ENCODE measurements at places on chromosomes 5 and 9.

DNA sequence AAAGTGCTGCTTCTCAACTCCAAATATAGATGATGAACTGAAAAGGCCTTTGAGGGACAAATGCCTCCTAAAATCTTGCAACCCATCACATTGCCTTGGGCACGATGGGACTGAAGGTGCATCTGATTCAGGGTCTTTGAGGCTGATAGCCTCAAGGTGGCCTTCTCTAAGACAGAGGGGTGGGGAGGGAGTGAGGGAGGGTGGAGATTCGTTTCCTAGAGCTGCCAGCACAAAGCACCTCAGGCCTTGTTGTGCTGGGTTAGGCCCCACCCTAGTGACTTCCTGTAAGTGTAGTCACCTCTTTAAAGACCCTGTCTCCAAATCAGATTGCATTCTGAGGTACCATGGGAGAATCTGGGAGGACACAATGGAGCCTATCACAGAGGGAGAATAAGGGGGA lies 57.1 kb downstream of the BARX1 start:
- DNase-seq: no peak

DNA sequence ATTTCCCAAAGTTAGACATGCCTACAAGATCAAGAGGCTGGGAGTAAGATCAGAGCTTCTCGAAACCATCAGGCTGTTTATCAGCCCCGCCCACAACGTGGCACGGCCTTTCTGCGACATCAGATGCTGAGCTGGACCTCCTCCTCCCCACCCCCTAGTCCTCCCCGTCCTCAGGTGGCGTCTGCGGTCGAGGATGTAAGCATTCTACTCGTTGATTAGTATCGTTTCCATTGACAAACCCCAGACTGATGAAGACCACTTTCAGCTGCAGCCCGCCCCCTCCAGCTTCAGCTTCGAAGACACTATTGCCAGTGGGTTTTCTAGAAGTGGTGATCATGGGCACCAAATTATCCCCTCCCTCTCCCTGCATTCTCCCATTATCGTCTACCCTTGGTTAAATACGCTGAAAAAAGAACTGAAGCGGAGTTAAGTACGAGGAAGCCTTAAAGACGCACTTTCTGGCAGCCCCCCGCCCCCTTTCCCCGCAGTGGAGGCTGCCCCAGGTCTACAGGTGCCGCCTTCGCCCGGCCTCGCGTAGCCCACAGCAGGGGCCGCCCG lies 1.1 kb downstream of the PPIC start:
- DNase-seq: no peak

DNA sequence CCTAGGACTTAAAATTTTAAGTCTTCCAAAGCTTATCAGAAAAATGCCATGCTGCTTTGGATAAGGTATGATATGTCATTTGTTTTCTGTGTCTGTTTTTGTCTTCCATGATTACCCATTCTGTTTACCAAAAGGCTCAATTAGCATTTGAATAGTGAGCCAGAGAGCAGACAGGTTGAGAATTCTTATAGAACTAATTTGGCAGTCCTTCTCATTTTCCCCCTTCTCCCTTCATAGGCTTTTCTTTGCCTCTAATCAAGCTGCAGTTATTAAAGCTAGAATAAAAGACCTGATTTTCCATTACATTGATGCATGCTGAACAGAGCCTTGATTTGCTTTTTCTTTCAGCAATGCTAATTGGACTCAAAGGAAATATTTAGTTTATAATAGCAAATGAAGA lies 993.0 kb downstream of the MAT2B start:
- no peak for DNase-seq

DNA sequence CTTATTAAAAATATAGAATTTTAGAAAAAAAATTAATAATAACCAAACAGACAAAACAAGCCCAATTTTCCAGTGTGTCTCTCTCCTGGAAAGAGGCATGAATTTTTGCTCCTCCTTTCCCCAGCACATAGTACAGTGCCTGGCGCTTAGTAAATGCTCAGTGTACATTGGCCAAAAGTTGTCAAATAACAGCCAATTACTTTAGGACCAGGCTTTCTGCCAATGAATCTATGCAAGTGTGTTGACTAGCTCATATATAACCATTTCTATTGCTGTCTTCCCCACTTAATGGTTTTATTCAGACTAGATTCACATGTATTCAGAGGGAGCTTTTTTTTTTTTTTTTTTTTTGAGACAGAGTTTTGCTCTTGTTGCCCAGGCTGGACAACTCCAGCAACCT lies 120.1 kb upstream of the CD180 start:
- no peak for DNase-seq

DNA sequence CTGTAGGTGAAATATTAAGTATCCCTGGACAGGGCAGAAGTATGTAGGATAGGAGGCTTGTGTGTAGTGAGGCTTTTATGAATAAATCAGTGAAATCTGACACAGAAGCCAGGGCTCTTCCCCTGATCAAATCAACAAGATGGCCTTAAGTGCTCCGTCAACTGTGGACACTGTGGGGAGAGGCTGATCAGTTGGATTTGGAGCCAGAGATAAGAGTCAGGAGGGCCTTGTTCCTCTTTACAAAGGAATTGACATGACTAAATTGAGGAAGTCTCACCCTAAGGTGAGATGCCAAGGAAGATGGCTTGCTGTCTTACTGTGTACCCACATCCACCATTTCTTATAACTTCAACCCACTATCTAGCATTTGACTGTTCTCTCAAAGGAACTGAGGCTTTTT lies 91.6 kb upstream of the PRRC1 start:
- no peak for DNase-seq

DNA sequence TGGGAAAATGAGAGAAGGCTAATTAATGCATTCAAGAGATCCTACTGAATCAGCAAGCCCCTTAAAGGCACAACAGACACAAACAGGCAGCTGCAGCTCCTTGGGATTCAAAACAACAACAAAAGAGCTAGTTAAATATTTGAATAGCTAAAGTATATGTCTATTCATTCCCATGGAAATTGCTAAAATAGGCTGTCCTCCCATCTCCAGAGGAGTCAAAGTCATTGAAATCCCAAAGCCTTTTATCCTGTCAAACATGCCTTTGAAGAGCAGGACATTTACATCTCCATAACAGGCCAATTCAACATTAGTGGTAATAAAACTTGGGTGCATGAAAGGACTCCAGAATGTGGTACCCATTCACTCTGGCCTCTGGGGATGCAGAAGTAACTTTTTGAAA lies 177.4 kb downstream of the NTRK2 start:
- no peak for DNase-seq

GRCh38 chr9:78149702-78150291 lies 86.1 kb upstream of the CEP78 start:
- no peak for DNase-seq

DNA sequence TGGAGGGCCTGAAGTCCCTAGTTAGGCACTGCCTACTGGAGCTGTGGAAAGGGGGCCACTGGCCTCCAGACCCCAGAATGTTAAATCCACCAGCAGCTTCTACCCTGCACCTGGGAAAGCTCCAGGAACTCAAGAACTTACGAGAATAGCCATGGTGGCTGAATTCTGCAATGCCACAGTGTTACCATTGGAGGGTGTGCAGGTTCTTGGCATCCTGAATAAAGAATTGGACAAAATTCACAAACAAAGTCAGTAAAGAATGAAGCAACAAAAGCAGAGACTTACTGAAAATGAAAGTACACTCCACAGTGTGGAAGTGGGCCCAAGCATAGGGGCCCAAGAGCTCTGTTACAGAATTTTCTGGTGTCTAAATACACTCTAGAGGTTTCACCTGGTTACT lies 107.0 kb downstream of the PRDM9 start:
- DNase-seq: no peak

GRCh38 chr9:124266826-124267201 lies 9.1 kb downstream of the NEK6 start:
- no peak for DNase-seq

DNA sequence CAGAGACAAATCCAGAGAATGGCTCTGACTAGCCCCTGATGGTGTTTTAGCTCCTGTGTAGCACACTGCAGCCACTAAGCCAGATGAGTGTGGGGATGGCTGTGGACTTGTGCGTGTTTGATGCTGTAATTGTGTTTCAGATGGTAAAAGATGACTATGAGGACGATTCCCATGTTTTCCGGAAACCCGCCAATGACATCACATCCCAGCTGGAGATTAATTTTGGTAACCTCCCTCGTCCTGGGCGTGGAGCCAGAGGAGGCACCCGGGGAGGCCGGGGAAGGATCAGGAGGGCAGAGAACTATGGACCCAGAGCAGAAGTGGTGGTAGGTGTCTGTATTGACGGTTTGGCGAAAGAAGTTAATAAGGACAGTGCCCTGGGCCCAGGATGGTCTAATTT lies 38.0 kb downstream of the HABP4 start:
- no peak for DNase-seq

GRCh38 chr9:94956731-94957130 lies 230.2 kb downstream of the AOPEP start:
- DNase-seq: no peak

- no peak for DNase-seq
Measured at GRCh38 chr5:71887680-71888079, 168.6 kb downstream of the CARTPT start.

DNA sequence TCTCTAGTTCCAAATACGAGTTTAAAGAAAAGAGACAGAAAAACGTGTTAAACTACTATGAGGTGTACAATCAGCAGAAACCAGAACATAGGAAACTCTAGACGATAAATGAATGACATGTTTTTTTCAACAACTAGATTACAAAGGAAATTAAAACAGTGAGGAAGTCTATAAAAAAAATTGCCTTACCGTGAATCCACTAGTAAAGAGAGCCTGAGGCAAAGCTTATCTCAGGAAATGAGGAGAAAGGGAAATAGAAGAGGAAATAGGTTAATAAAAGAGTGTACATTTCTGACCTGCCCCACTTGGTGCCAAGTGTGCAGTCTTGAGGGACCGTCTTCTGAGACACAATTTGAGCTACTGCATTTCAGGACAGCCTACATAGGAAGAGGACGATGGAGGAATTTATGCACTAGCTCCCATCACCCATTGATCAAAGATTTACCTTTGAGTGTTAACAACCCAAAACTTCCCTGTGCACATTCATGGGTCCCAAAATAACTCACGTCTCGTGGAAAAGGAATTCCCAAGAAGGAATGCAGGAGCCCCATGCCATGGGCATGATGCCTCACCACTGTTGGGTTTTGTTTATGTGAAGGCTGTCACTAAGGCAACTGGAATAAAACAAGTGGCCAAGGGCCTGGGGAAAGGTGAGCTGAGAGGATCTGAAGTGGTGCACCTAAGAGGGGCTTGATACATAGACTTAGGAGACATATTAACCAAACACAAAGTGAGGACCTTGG lies 53.6 kb upstream of the SLC1A3 start:
- DNase-seq: no peak

DNA sequence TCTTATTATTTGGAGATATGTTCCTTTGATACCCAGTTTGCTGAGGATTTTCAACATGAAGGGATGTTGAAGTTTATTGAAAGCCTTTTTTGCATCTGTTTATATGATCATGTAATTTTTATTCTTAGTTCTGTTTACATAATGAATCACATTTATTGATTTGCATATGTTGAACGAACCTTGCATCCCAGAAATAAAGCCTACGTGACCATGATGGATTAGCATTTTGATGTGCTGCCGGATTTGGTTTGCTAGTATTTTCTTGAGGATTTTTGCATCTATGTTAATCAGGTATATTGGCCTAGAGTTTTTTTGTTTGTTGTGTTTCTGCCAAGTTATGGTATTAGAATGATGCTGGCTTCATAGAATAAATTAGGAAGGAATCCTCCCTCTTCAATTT lies 161.4 kb upstream of the ITGA1 start:
- DNase-seq: no peak

DNA sequence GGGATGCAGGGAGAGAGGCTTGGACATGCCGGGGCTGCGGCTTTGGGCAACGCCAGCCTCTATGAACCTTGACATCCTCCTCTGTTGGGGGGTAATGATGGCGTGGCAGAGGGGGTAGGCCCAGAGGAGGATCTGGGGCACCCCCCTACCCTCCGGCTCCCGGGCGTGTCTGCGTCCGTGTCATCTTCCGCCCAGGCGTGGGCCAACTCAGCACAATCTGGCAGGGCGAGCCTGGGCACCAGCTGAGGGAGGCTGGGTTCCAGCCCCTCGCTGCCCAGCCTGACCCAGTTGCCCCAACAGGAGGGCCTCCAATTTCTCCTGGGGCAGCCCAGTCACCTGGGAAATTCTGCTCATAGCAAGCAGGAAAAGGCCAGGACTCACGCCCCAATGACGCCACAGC lies 62.9 kb upstream of the IL17B start:
- DNase-seq: no peak

GRCh38 chr9:123828449-123828848 lies 101.5 kb downstream of the DENND1A start:
- no peak for DNase-seq

GRCh38 chr5:64930672-64931318 lies 162.1 kb downstream of the CWC27 start:
- DNase-seq: no peak

GRCh38 chr5:78765756-78766411 lies 117.3 kb upstream of the LHFPL2 start:
- DNase-seq: no peak

- DNase-seq: no peak
Measured at GRCh38 chr5:91211997-91212713, 171.0 kb downstream of the ARRDC3 start.

GRCh38 chr5:54534191-54535004 lies 16.8 kb downstream of the SNX18 start:
- no peak for DNase-seq

DNA sequence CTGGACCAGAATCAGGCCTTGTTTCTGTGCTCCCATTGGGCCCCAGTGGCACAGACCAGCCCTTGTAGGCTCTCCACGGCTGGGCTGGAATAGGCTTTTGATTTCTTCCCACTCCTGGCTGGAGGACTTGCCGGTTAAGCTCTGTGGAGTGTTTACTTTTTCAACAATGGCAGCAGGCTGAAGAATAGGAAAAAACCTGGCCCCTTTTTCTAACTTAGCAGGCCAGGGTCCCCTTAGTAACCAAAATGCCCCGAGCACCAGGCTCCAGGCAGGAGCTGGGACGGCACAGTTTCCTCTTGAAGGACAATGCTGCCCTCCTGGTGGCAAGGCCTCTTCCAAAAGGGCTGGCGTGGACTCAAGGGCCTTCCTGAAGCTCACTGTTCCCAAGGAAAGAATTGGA lies 230.3 kb downstream of the CRB2 start:
- DNase-seq: no peak

DNA sequence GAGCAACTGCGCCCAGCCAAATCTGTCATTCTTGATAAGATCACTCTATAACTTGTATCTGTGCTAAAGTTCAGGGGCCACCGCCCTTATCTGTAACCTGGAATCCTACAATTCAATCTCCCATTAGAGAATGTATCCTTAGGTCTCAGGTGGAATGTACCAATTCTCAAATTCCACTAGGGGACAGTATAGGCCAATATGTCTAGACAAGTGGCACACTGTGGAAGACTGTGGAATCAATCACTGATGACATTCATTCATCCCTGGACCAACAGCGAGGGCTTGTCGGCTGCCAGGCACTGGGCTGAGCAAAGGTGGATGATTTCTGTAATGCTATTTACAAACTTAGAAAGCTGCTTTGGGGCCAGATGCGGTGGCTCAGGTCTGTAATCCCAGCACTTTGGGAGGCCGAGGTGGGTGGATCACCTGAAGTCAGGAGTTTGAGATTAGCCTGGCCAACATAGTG lies 28.7 kb upstream of the MEGF9 start:
- DNase-seq: no peak

GRCh38 chr5:171513591-171513990 lies 94.1 kb downstream of the FGF18 start:
- no peak for DNase-seq
